Naive thymus-derived CD8-positive, alpha-beta T cell (primary cell): ENCODE measurements at places on chromosomes 4 and X. TPM values are rescaled to one million over a fixed set of nuclear protein-coding genes. Genes with fewer than 3 reads are reported as not detected.

Gene EXOC1
- 14.6 TPM for polyA plus RNA-seq

DNA sequence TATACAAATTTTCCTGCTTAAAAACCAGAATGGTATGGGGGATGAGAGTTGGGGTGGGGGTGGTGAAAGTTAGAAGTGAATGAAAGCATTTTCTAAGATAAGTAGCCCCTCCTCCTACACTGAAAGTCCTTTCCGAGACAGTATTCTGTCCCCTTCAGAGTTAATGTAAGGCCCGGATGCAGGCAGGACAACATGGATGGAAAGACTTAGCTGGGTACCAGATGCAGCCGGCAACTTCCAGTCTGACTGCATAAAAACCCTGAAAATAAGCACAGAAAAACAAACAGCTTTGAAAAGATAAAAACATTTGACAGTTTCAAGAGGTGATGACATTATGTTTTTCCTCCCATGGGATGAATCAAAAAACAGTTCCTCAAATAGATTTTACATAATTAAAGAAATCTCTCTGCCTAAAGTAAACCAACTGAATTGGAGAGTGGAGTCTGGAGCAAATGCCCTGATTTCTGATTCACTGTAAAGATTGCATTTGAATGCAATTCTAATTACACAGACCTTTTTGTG is 196.3 kb downstream of the GPAT3 start:
- DNase-seq: no peak

DNA sequence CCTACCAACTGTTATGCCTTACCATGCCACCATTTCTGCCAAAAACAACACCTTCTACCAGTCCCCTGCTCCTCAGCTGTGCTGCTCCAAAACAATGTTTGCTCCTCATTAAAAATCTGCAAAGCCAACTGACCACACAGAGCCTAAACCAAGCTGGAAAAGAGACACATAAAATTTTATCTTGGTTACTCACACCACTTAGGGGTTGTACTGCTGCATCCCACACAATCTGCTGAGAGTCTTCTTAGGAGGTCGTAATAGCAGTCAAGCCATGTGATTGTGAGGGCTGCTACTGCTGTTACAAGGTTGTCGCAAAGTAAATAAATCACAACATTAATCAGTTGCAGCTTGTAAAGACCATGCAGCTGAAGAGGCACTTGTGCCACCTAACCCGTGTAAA is 607.4 kb upstream of the FAM241A start:
- no peak for DNase-seq

GRCh38 chrX:49287665-49288064 is 15.8 kb upstream of the GAGE10 start:
- no peak for DNase-seq
